ENCODE measurements at places on chromosomes 4 and X. TPM values are rescaled to one million over a fixed set of nuclear protein-coding genes. Genes with fewer than 3 reads are reported as not detected.

MAGEB10 gene
- total RNA-seq, result not detected

SASH3 gene
- total RNA-seq, result 2.2 TPM

TBC1D1 gene
- total RNA-seq, result 125 TPM

BCORL1 gene
- total RNA-seq, result 10.1 TPM

MBNL3 gene
- 31.1 TPM for total RNA-seq

KLHL13 gene
- total RNA-seq, result 5.7 TPM

DNA sequence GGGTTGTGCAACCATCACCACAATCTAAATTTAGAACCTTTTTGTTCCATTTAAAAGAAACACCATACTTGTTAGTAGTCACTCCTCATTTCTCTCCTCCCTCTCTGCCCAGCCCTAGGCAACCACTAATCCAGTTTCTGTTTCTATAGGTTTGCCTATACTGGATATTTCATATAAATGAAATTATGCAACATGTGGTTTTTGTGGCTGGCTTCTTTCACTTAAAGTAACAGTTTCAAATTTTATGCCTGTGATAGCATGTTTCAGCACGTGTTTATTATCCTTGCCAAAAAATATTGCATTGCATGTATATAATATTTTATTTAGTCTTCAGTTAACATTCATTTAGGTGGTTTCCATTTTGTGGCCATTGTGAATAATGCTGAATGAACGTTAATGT is 437.6 kb downstream of the IL1RAPL1 start:
- DNase-seq, result no peak

- peak; percentile 39 for DNase-seq
Measured at GRCh38 chrX:123830309-123830708, 29.5 kb upstream of the XIAP start.

DNA sequence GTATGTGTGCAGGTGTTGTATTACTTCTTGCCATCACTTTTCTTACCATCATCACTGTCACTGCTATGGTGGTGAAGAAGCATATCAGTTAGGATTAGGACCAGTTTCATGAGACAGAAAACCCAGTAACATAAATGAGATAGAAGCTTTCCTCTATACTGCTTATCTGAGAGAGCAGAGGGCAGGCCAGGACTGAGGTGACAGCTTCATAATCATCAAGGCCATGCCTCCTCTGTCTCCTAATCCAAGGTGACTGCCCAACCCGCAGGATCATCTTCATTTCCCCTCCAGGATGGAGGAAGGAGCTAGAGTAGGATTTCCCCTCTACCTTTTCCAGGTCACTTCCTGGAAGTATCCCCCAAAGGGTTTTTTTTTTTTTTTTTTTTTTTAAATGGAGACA is 35.4 kb downstream of the TMEM131L start:
- no peak for DNase-seq

GRCh38 chrX:135420831-135421230 is 913 bp upstream of the SMIM10L2A start:
- no peak for DNase-seq

DNA sequence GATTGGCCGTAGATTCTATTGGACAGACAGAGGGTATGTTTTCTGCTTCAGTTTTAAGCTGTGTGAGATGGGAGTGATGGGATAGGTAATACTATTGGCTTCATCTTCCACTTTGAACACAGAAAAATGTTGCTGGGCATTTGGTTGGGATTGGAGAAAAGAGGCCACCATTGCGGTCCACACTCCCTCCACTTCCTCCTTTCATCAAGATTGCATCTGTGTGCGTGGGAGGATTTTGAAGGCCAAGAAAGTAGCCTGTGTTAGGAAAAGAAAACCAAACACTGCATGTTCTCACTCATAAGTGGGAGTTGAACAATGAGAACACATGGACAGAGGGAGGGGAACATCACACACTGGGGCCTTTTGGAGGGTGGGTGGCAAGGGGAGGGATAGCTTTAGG is 56.4 kb downstream of the EGF start:
- DNase-seq, result no peak

GRCh38 chr4:24862073-24862751 is 50.6 kb downstream of the CCDC149 start:
- DNase-seq, result no peak

DNA sequence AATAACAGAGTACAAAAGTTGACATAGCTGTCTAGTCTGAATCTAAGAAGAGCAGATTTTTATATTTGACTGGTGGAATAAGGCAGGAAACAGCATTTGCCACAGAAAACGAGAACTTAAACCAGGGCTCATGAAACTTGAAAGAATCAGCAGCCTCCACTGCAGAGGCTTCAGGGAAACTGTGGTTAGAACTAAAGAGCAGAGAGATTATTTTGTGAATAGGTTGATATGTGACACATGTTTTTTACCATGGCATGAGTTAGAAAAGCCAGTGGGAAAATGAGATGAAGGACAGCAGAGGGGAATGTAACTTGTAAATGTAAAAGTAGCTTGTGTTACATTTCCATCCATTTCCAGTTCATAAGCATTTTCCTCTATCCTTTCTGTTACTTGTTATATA is 63.7 kb upstream of the CAMK2D start:
- DNase-seq, result no peak

- DNase-seq, result no peak
Measured at GRCh38 chr4:96260064-96260682, 420.3 kb downstream of the PDHA2 start.

DNA sequence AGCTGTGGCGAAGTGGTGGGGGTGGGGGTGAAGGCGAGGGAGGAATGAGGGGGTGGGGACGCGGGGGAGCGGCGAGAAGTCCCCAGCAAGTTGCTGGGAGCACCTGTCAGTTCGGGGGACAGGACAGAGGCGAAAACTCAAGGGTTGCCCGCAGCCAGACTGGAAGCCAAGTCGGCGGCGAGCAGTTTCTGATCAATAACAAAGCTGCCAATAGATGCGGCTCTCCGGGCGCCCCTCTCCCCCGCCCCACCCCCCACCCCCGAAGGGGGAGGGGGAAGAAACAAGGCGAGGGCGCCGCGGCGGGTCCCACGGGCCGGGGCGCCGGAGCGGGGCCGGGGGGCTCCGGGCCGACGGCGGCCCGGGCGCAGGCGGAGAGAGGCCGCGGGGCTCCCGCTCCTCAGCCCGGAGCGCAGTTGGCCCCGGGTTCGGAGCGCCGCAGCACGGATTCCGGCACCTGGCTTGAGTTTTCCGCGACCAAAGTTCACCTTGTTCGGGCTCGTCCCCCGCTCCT is 379 bp downstream of the PDGFC start:
- DNase-seq, result peak; percentile 55
